A549 treated with AZD2906 at 1 μM for 4 hours (cell line): ENCODE measurements at places on chromosomes 7 and 10. TPM values are rescaled to one million over a fixed set of nuclear protein-coding genes. Genes with fewer than 3 reads are reported as not detected.

Gene ASB10
- not detected in 5 replicates for total RNA-seq

Gene GATAD1
- 16.4 to 18.2 TPM (median 17.1 TPM) in 5 replicates for total RNA-seq

Gene PRKG1
- total RNA-seq, result 0.01 to 0.02 TPM (median 0.01 TPM) in 3 of 5 replicates, not detected in the others

Gene EVX1
- 0.09 to 0.22 TPM (median 0.14 TPM) in 5 replicates for total RNA-seq

Gene CCDC3
- 1.0 to 1.4 TPM (median 1.2 TPM) in 5 replicates for total RNA-seq

Gene KCND2
- not detected in 5 replicates for total RNA-seq

Gene IKZF1
- 0.06 TPM in 1 of 5 replicates, not detected in the others for total RNA-seq

Gene ENTPD1
- 0.02 to 0.09 TPM (median 0.07 TPM) in 3 of 5 replicates, not detected in the others for total RNA-seq

Gene INMT
- total RNA-seq, result 0.03 TPM in 1 of 5 replicates, not detected in the others

Gene IGF2BP3
- 24.0 to 37.3 TPM (median 29.7 TPM) in 5 replicates for total RNA-seq

Gene TYW1B
- total RNA-seq, result 2.2 to 2.8 TPM (median 2.6 TPM) in 5 replicates

Gene ARHGAP22
- 2.7 to 3.8 TPM (median 3.3 TPM) in 5 replicates for total RNA-seq

Gene FAM180A
- 0.05 TPM in 2 of 5 replicates, not detected in the others for total RNA-seq

Gene HHEX
- total RNA-seq, result 12.8 to 14.7 TPM (median 13.9 TPM) in 5 replicates

Gene SLC29A3
- total RNA-seq, result 26.8 to 31.4 TPM (median 28.0 TPM) in 5 replicates

Gene PTPRE
- 3.5 to 5.3 TPM (median 5.2 TPM) in 5 replicates for total RNA-seq

Gene FRMD4A
- total RNA-seq, result 2.9 to 4.0 TPM (median 3.5 TPM) in 5 replicates

Gene GPR158
- 0.03 to 0.07 TPM (median 0.06 TPM) in 5 replicates for total RNA-seq

Gene WIPF3
- total RNA-seq, result 0.41 to 0.56 TPM (median 0.48 TPM) in 5 replicates

Gene RGS10
- 46.3 to 52.5 TPM (median 51.3 TPM) in 5 replicates for total RNA-seq
